Activated naive CD8-positive, alpha-beta T cell treated with anti-CD3 and anti-CD28 coated beads, Interleukin-2, amount 10 ng/mL, durations not matched to agents 7 days and 5 days (primary cell): ENCODE measurements at places on chromosomes 13 and 19. TPM values are rescaled to one million over a fixed set of nuclear protein-coding genes. Genes with fewer than 3 reads are reported as not detected.

- H3K36me3 ChIP-seq, result no peaks in the 10 kb centered on the region
- no peak overlapping the region for H3K27ac ChIP-seq
- no peaks in the 10 kb centered on the region for H3K4me1 ChIP-seq
- peaks cover 24% of the 10 kb centered on the region for H3K27me3 ChIP-seq
- H3K4me3 ChIP-seq, result no peak overlapping the region
Measured at GRCh38 chr13:28058866-28059613, 41.3 kb downstream of the FLT3 start.

GRCh38 chr19:48110350-48110966, at the start of gene PLA2G4C:
Gene PLA2G4C, minus strand, starts transcription at chr19:48110817. Its CDS starts 4,288 bp downstream, at chr19:48106529.
- H3K27ac ChIP-seq, result no peak within 1 kb of the TSS
- peak within 1 kb of the TSS; percentile 71 for H3K4me3 ChIP-seq
- DNase-seq, result peak; percentile 85
- H3K27me3 ChIP-seq, result peaks cover 2% of the 10 kb centered on the region
- H3K36me3 ChIP-seq, result peaks cover 2% of the 10 kb centered on the region

DNA sequence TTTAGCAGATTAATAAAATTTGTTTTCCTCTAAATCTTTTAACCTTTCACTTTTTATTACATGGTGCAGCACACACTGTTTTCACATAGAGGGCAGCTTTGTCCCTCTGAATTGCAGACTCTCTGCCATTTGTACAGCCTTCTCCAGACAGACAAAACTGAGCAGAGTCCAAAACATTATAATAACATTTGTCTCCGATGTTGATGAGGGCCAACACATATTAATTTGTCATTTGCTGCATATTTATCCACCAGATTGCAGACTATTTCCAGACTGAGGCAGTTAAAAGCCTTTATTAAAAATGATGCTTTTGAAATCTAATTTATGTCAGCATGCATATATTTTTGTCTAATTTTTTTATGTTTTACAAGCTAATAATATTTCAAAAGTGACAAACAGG, 1251.9 kb upstream of the SLC10A2 start:
- no peaks in the 10 kb centered on the region for H3K4me1 ChIP-seq
- no peak overlapping the region for H3K27ac ChIP-seq

GRCh38 chr13:108409730-108410129, 140.2 kb downstream of the TNFSF13B start:
- H3K27me3 ChIP-seq, result no peaks in the 10 kb centered on the region
- H3K4me1 ChIP-seq, result peaks cover 4% of the 10 kb centered on the region
- no peak overlapping the region for H3K4me3 ChIP-seq
- no peak for DNase-seq

DNA sequence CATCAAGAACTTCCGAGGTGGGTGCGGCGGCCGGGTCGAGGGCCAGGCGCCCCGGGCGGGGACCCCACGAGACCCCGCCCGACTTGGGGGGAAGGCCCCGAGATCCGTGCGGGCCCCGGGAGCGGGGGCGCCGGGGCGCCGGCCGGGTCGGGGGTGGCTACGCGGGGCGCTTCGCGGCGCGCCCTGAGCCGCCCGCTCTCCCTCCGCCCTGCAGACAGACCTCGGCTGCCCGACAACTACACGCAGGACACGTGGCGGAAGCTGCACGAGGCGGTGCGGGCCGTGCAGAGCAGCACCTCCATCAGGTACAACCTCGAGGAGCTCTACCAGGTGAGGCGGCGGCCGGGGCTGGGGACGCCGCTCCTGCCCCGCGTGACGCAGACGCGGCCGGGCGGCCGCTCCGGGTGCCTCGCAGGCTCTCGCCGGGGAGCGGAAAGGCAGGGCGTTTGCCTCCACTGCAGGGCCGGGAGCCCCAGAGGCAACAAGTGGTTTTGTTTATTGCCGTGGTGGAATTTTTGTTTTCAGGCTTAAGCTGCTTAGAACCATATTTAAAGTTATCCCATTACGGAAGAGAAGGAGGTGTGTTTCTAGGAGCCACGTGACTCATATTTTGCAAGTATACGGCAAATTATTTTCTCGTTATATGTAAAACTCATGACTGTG, 477 bp downstream of the CUL4A start:
- H3K27ac ChIP-seq, result peak overlapping the region; percentile 72
- H3K4me3 ChIP-seq, result peak overlapping the region; percentile 74
- H3K4me1 ChIP-seq, result peaks cover 54% of the 10 kb centered on the region
- DNase-seq, result peak; percentile 81
- H3K27me3 ChIP-seq, result no peaks in the 10 kb centered on the region

GRCh38 chr19:40225440-40226305, 816 bp downstream of the CCNP start:
- peaks cover 54% of the 10 kb centered on the region for H3K27me3 ChIP-seq
- H3K4me3 ChIP-seq, result peak overlapping the region; percentile 44
- DNase-seq, result no peak
- H3K4me1 ChIP-seq, result peaks cover 26% of the 10 kb centered on the region
- no peak overlapping the region for H3K27ac ChIP-seq

DNA sequence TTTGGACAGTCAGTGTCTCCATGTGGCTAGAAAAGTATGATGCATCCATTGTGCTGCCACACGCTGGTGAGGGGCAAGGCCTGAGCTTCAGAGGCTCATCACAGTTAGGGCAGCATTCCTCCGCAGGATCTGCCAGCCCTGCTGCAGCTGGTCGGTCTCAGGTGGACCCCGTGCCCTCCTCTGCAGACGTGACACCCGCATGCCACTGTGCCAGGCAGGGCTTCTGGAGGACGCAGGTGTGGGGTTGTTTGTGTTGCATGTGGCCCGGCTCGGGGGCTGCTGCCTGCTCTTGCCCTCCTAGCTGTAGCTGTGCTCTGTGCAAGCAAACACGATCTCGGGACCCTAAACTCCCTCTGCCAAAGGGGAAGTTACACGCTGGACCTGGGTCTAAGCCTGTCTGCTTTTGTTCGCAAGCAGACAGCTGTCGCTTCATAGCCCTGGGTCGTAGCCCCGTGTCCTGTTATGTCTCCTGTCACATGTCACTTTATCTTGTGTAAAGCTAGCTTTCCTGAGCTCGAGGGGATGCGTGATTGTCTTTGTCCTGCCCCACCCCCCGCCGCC, 45.3 kb downstream of the SLC7A9 start:
- H3K27me3 ChIP-seq, result peaks cover 19% of the 10 kb centered on the region
- H3K4me3 ChIP-seq, result no peak overlapping the region
- no peaks in the 10 kb centered on the region for H3K36me3 ChIP-seq
- H3K27ac ChIP-seq, result no peak overlapping the region
- DNase-seq, result no peak
- peaks cover 13% of the 10 kb centered on the region for H3K4me1 ChIP-seq

- no peaks in the 10 kb centered on the region for H3K27me3 ChIP-seq
- DNase-seq, result no peak
- H3K4me3 ChIP-seq, result no peak overlapping the region
- H3K36me3 ChIP-seq, result no peaks in the 10 kb centered on the region
- H3K4me1 ChIP-seq, result no peaks in the 10 kb centered on the region
Measured at GRCh38 chr13:104001766-104002165, 935.5 kb upstream of the SLC10A2 start.

DNA sequence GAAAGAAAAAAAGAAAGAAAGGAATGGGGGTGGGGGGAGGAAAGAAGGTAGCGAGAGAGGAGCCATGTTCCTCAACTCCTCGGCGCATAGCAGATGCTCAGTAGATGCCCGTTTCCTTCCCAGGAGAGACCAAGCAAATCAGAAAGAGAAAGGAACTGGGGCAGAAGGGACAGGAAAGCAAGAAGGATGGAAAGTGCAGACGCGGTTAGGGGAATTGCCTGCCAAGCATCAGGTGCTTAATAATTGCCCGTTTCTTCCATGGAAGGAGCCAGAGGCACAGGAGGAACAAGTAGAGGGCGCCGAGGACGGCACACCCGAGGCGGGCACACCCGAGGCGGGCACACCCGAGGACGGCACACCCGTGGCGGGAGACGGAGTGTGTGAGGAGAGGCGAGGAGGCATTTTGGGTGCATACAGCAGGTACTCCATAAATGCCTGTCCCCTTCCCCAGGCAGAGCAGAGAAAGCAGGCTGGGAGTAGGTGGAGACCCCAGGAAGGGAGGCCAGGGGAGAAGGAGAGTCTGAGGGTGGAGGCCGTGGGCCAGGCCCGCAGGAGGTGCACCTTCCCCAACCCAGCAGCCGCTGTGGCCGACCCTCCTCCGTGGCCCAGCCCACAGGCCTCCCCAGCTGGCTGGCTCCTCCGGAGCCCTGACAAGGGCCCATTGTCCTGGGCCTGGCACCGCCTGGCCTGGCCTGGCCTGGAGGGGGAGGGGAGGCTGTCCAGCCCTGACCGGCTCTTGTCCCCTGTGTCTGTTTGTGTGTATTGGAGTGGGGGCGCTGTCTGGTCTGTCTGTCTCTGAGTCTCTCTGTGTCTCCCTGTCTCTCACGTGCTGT, 14.6 kb downstream of the JOSD2 start:
- no peaks in the 10 kb centered on the region for H3K36me3 ChIP-seq
- no peak for DNase-seq
- peaks cover 5% of the 10 kb centered on the region for H3K27me3 ChIP-seq
- H3K27ac ChIP-seq, result no peak overlapping the region
- peaks cover 11% of the 10 kb centered on the region for H3K4me1 ChIP-seq
- H3K4me3 ChIP-seq, result no peak overlapping the region

- peak overlapping the region; percentile 15 for H3K27ac ChIP-seq
- no peak for DNase-seq
- H3K4me3 ChIP-seq, result no peak overlapping the region
- H3K4me1 ChIP-seq, result no peaks in the 10 kb centered on the region
Measured at GRCh38 chr19:35388277-35389054, 17.6 kb downstream of the GPR42 start.

DNA sequence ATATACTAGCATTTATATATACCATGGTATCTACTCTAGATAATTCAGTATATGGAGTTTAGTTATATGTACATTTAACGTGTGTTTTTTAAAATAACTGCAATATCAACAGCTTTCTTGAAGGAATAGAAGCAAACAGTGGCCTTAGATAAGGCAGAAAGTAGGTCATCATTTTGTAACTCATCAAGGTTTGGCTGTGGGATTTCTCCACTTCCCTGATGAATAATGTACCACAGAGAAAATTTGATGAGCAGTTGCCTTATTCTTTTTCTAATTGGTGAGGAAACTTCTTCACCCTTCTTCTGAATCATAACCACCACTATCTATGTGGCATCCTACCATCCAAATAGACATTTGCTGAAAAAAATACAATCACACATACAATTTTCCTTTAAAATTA, 590.2 kb upstream of the SPRY2 start:
- no peak overlapping the region for H3K27ac ChIP-seq
- H3K4me3 ChIP-seq, result no peak overlapping the region
- H3K36me3 ChIP-seq, result no peaks in the 10 kb centered on the region
- no peak for DNase-seq
- H3K4me1 ChIP-seq, result no peaks in the 10 kb centered on the region
- H3K27me3 ChIP-seq, result no peaks in the 10 kb centered on the region

DNA sequence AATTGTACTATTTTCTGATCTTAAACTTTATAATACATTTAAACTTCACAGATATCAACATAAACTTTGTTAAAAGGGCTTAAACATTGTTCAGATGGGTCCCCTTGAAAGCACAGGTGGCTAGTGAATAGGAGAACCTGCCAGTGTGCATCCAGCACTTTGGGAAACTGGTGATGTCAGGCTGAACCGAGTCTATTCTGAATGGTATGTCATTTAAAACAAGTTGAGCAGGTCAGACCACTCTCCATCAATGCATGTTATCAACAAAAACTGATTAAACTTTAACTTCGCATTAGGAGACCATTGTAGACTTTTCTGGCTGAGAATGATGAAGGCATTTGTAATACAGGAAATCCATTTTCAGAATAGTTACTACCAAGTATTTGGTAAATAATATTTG, 50.1 kb upstream of the FREM2 start:
- no peaks in the 10 kb centered on the region for H3K4me1 ChIP-seq
- H3K27me3 ChIP-seq, result peaks cover 4% of the 10 kb centered on the region
- no peak overlapping the region for H3K4me3 ChIP-seq
- no peaks in the 10 kb centered on the region for H3K36me3 ChIP-seq

- no peak overlapping the region for H3K27ac ChIP-seq
- H3K36me3 ChIP-seq, result no peaks in the 10 kb centered on the region
- peaks cover 7% of the 10 kb centered on the region for H3K27me3 ChIP-seq
- H3K4me1 ChIP-seq, result peaks cover 3% of the 10 kb centered on the region
- H3K4me3 ChIP-seq, result no peak overlapping the region
- DNase-seq, result peak; percentile 39
Measured at GRCh38 chr13:30832845-30833332, 73.2 kb upstream of the MEDAG start.

GRCh38 chr13:107348471-107348870, 780.5 kb upstream of the ARGLU1 start:
- no peaks in the 10 kb centered on the region for H3K27me3 ChIP-seq
- H3K4me1 ChIP-seq, result no peaks in the 10 kb centered on the region
- no peak overlapping the region for H3K27ac ChIP-seq
- DNase-seq, result no peak
- no peaks in the 10 kb centered on the region for H3K36me3 ChIP-seq

DNA sequence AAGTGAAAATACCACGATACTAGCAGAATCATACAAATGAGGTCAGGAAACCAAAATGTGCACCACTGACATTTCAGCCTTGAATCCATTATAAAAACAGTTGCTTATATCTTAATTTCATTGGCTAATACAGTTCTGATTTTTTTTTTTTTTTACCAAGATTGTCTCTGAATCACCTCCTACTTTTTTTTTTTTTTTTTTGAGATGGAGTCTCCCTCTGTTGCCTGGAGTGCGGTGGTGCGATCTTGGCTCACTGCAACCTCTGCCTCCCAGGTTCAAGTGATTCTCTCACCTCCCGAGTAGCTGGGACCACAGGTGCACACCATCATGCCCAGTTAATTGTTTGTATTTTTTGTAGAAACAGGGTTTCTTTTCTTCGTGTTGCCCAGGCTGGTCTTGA, 270.2 kb downstream of the LMO7 start:
- no peak overlapping the region for H3K4me3 ChIP-seq
- no peaks in the 10 kb centered on the region for H3K36me3 ChIP-seq
- H3K4me1 ChIP-seq, result no peaks in the 10 kb centered on the region
- H3K27ac ChIP-seq, result no peak overlapping the region

GRCh38 chr19:34094960-34095359, 77.3 kb upstream of the LSM14A start:
- no peaks in the 10 kb centered on the region for H3K4me1 ChIP-seq
- H3K36me3 ChIP-seq, result no peaks in the 10 kb centered on the region
- no peak overlapping the region for H3K27ac ChIP-seq
- no peak for DNase-seq
- no peak overlapping the region for H3K4me3 ChIP-seq
- H3K27me3 ChIP-seq, result peaks cover 23% of the 10 kb centered on the region

Gene MYPOP
- 12.0 TPM for total RNA-seq

Gene SBSN
- total RNA-seq, result not detected

Gene ABHD13
- total RNA-seq, result 10.1 TPM

Gene ZNF865
- 18.3 TPM for total RNA-seq

Gene GTF2F1
- 67.3 TPM for total RNA-seq

Gene SIGLEC5
- not detected for total RNA-seq

Gene WDR62
- 24.9 TPM for total RNA-seq

Gene HOOK2
- 20.3 TPM for total RNA-seq

Gene BRME1
- total RNA-seq, result 7.2 TPM

Gene ZNF132
- total RNA-seq, result 7.4 TPM

Gene DMKN
- 2.5 TPM for total RNA-seq

Gene CAMSAP3
- 0.50 TPM for total RNA-seq

Gene SCN1B
- 0.85 TPM for total RNA-seq
